Stimulated activated CD4-positive, alpha-beta T cell treated with anti-CD3 and anti-CD28 coated beads, Interleukin-1b, Interleukin-23, amount 100 ng/mL, for 48 hours (primary cell): ENCODE measurements at places on chromosomes 7 and 10.

GRCh38 chr10:35704401-35704800 is 62.3 kb upstream of the FZD8 start:
- no peak for DNase-seq

GRCh38 chr10:29517352-29517923 is 117.3 kb downstream of the SVIL start:
- no peak for DNase-seq

- no peak for DNase-seq
These were observed 105.5 kb upstream of the ZNF438 start for GRCh38 chr10:31136930-31137885.

DNA sequence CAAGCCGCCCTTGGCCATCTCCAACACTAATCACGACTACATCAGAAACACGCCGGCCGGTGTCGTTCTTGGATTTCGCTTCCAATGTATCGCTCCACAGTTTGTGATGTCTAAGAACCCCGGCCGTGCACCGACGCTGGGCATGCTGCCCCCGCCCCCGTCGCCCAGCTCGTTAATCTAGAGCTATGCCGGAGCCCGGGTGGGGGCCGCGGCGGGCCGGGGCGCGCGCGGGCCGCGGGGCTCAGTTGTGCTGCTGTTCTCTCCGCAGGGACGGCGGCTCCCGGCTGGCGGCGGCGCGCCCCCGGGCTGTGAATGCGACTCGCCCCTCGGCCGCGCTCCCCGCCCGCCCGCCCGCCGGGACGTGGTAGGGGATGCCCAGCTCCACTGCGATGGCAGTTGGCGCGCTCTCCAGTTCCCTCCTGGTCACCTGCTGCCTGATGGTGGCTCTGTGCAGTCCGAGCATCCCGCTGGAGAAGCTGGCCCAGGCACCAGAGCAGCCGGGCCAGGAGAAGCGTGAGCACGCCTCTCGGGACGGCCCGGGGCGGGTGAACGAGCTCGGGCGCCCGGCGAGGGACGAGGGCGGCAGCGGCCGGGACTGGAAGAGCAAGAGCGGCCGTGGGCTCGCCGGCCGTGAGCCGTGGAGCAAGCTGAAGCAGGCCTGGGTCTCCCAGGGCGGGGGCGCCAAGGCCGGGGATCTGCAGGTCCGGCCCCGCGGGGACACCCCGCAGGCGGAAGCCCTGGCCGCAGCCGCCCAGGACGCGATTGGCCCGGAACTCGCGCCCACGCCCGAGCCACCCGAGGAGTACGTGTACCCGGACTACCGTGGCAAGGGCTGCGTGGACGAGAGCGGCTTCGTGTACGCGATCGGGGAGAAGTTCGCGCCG is 1.9 kb downstream of the VWC2 start:
- no peak for DNase-seq

- no peak for DNase-seq
These were observed 331.3 kb downstream of the PCDH15 start for GRCh38 chr10:54469587-54470323.

DNA sequence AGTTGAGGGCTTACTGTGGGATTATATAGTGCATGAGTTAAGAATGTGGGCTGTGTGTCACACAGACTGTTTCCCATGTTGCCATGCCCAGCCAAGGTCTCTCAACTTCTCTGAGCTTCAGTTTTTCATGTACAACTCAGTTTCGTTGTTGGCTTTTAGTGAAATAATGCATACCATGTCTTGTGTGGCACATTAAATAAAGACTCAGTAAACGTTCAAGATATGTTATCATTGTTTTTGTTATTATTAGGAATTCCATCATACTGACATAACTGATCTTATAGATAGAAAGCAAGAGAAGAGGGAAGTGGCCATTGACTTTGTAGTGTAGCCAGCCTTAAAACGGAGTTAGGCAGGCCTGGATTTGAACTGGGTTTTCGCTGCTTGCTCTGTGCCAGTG is 2.9 kb downstream of the CDK14 start:
- DNase-seq, result no peak
